ENCODE measurements at places on chromosomes 2 and 18. TPM values are rescaled to one million over a fixed set of nuclear protein-coding genes. Genes with fewer than 3 reads are reported as not detected.
A peak's percentile ranks its signal among the peaks of the same experiment; 100 is the strongest.

Gene DPP10
- total RNA-seq = 0.27 TPM

DNA sequence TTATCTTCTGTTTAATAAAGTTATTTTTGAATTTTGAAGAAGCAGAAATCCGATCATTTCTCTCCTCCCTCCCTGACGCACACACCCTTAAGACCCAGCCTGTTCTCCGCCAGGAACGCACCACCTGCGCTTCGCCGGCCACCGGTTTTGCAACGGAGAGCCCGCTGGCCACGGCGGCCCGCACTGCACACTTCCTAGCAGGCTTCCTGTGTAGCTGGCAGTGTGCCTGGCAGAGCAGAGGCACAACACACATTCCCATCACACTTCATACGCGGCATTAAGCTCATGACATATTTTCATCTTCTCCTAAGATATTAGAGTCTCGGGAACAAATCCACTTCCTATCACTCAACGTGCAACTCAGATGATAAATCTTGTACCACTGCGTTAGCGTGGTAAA, 148.0 kb downstream of the HDAC4 start:
- H3K36me3 ChIP-seq = peaks cover 2% of the 10 kb centered on the region
- peak overlapping the region; percentile 33 for H3K27ac ChIP-seq
- no peak overlapping the region for H3K4me3 ChIP-seq
- H3K4me1 ChIP-seq = peaks cover 47% of the 10 kb centered on the region
- H3K27me3 ChIP-seq = no peaks in the 10 kb centered on the region

DNA sequence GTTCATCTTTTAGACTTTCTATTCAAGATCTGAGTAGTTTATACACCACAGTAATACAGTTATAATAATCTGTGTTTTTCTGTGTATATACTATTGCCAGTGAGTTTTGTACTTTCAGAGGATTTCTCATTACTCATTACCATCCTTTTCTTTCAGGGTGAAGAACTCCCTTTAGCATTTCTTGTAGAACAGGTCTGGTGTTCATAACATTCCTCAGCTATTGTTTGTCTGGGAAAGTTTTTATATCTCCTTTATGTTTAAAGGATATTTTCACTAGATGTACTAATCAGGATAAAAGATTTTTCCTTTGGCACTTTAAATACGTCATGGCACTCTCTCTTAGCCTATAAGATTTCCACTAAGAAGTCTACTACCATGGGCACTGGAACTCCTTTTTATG, 705.5 kb downstream of the SLC4A3 start:
- no peaks in the 10 kb centered on the region for H3K27me3 ChIP-seq
- H3K4me1 ChIP-seq = no peaks in the 10 kb centered on the region
- H3K36me3 ChIP-seq = no peaks in the 10 kb centered on the region
- H3K4me3 ChIP-seq = no peak overlapping the region

DNA sequence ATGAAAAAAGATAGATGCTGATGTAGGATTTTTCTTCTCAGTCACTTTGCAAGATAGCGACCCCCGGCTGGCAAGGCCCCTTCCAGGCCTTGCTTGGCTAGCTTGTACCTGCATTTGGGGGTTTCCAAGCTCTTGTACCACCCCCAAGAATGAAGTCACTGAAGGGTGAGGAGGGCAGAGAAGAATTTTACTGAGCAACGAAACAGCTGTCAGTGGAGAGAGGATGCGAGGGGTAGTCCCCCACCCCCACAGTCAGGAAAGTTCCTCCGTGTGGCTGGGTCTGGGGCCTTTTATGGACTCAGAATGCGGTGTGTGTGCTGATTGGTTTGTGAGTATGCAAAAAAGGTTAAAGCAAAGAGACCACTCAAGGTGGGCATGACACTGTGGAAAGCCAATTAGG, 382.0 kb downstream of the GPD2 start:
- DNase-seq = no peak
- H3K4me3 ChIP-seq = no peak overlapping the region
- no peak overlapping the region for H3K27ac ChIP-seq
- H3K27me3 ChIP-seq = no peaks in the 10 kb centered on the region
- no peaks in the 10 kb centered on the region for H3K36me3 ChIP-seq
- peaks cover 2% of the 10 kb centered on the region for H3K4me1 ChIP-seq

- no peak overlapping the region for H3K27ac ChIP-seq
- peak; percentile 13 for DNase-seq
- no peaks in the 10 kb centered on the region for H3K36me3 ChIP-seq
- peaks cover 27% of the 10 kb centered on the region for H3K4me1 ChIP-seq
- no peaks in the 10 kb centered on the region for H3K27me3 ChIP-seq
- H3K4me3 ChIP-seq = no peak overlapping the region
Observed at GRCh38 chr2:128552806-128553551, 234.3 kb upstream of the HS6ST1 start.

DNA sequence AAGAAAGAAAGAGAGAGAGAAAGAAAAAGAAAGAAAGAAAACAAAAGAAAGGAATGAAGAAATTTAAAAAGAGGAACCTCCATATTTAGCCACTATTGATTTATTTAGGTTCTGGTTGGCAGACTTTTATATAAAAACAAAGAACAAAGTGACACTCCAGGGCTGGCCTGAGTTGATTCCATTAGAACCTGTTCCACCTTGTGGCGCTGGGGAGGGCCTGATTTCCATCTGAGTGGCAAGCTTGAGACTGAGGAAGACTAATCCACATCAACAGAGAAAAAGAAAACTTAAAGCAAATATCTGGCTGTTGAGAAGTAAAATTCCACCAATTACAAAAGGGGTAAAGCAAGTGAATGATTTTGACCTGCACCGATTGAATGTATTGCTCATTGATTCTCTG, 345.3 kb downstream of the EN1 start:
- no peaks in the 10 kb centered on the region for H3K36me3 ChIP-seq

Measured in muscle of leg (tissue), 16 donors.